Ecto neural progenitor cell (in vitro differentiated cells): ENCODE measurements at places on chromosomes 5 and 9.

DNA sequence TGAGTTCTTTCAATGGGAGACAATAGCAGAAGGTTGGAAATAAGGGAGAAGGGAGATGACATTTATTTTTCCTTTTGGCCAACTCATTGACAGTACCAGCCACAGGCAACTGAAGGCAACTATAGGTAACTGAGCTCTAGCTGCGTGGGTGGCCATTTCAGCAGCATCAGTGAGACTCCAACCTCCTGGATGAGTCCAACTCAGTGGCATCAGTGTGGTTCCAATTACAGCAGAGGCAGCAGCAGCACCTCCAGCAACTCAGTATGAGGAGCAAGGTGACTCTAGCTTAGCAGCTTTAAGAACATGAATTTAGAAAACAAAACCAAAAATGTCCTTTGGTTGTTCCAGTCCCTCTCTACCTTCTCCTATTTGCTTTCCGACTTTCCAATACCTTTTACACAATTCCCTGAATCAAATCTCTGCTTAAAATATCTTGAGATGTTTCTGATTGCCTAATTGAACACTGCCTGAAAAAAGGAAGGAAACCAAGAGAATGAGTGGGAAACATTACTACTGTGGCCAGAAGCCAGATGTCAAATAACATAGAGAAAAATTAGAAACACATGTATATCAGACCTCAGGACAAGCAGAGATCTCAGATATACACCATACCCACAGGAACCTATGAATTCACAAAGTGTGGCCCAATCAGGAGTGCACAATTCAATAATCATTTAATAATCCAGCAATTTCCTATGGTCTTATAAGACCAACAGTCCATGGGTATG lies 166.5 kb upstream of the RORB start:
- DNase-seq: no peak

DNA sequence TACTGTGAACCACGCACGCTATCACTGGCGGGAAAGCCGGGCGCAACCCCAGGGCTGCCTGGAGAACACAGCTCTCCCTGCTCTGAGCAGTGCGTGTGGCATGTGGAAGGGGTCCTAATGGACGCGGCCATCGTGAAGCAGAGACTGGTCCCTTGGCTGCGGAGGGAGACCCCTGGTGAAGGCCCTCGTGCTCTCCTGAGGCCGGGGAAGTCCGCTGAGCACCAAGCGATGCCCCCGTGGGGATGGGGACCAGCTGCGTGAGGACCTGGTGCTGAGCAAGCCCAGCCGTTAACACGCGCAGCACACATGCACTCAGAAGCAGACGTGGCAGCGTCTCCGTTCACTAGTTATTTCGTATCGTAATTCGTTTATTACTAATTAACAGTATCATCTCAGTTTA lies 24.4 kb downstream of the SLC12A7 start:
- DNase-seq: no peak

- DNase-seq: no peak
Observed at GRCh38 chr5:116381201-116381600, 193.4 kb downstream of the SEMA6A start.

GRCh38 chr5:51384281-51384840 lies 1.1 kb downstream of the ISL1 start:
- DNase-seq: no peak

DNA sequence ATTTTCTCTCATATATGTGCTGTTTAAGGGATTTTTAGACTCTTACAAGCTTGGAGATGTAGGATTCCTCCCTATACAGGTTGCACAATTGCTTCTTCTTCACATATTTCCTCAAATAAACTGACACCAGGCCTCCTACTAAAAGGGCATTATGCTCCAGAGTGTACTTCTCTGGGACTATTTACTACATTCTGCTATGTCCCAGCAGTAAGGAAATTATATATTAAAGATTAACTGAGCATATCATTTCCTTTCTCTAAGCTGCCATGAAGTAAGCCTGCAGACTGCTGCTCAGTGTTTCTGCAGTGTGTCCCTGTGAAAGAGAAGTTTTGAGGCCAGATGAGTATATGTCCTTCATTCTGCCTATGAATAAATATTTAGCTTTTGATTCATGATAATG lies 356.9 kb upstream of the NUDT12 start:
- DNase-seq: no peak

GRCh38 chr9:85290019-85290418 lies 451.7 kb downstream of the AGTPBP1 start:
- DNase-seq: no peak

DNA sequence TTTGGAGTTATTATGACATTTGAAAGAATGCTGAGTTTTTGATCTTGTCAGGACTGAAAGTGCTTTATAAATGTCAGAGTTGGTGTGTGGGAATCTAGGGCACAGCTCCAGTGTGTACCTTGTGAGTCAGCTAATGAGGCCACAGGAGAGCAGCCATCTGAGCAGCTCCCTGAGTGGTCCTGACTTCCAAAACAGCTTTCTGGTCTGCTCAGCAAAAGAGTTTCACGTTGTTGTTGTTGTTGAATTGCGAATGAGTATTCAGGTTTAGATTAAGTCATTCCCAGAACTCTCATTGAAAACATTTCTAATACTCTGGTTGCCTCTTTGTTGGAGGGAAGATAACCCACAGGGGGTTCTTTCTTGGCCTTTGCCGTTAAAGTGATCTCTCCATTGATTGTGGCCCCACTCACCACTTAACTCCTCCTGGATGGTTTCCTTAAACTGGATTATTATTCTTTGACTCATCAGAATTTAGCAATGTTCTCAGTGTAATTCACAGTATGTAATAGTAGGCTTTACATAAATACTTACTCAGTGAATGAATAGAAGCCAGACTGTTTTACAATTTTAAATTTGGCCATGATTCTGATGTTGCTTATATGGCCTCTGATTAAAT lies 125.1 kb upstream of the SGCD start:
- DNase-seq: no peak

- DNase-seq: no peak
Observed at GRCh38 chr5:126589536-126590297, 5.3 kb downstream of the ALDH7A1 start.

GRCh38 chr9:128920381-128921058 lies at the start of gene PHYHD1:
PHYHD1 (plus strand) TSS chr9:128920982; CDS start chr9:128922324, 1,342 bp downstream.
- DNase-seq: peak; percentile 46

- no peak for DNase-seq
Observed at GRCh38 chr9:98332405-98332831, 77.0 kb upstream of the TBC1D2 start.

GRCh38 chr5:118529361-118530144 lies 458.8 kb downstream of the DTWD2 start:
- DNase-seq: no peak

DNA sequence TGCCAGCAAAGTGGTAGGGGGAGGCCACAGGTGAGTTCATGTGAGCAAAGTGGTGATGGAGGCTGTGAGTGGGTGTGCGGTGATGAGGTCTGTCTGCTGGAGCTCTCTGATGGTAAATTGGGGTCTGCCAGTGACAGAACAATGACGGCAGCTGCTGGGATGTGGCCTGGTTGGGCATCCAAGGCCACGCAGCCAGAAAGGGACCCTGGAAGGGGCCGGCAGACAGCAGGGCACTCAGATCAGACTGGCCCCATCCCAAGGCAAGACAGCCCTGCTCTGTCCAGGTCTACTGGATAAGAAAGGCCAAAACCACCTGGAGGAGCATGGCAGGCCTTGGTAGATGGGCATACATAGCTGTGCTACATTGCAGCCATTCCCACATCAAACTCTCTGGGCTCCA lies 412.9 kb upstream of the RGMB start:
- no peak for DNase-seq

GRCh38 chr9:91200692-91201336 lies 160.9 kb downstream of the AUH start:
- no peak for DNase-seq
